ENCODE measurements at places on chromosomes 5 and 9.

GRCh38 chr5:170479484-170479883 lies 24.3 kb upstream of the KCNIP1 start:
- no peak for ATAC-seq

DNA sequence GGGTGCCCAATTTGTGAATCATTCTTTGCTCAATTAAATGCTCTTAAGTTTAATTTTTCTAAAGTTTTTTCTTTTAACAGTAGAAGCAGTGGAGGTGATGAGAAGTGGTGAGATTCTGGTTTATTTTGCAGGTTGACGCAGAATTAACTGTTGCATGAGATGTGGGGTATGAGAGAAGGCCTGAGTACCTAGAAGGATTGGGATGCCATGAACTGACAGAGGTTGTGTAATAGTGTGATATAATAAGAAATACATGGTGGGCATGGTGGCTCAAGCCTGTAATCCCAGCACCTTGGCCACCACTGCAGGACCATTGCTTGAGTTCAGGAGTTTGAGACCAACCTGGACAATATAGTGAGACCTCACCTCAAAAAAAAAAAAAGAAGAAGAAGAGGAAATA lies 8.4 kb upstream of the SH3TC2 start:
- ATAC-seq = no peak

- no peak for ATAC-seq
These were observed 125.5 kb downstream of the GABRB2 start for GRCh38 chr5:161421067-161421466.

DNA sequence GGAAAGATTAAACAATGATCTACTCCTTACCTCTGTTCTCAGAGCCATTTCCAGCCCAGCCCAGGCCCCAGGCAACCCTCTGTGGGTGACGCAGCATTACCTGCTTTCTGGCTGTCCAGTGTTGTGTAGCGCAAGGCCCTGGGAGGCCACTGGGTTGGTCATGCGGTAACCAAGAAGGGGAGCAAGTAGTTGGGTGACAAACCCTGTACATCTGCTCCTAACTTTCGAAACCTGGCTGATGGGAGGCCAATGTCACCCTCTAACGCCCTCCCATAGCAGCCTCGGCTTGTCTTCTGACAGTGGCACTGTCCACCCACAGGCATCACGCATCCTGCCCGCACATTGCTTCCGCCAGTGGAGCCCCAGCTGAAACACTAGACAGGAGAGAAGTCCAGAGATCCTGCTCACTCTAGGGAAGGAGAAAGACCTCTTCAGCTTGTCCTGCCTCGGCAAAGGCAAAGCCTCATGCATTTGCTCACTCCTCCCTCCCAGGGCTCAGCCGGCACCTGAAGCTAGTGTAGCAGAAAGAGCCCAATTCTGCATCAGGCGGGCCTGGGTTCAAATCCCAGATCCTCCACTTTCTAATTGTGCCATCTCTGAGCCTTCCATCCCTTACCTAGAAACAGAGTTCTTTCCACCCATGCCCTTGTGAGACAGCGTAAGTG lies 94.6 kb downstream of the ADAMTS2 start:
- ATAC-seq = no peak

DNA sequence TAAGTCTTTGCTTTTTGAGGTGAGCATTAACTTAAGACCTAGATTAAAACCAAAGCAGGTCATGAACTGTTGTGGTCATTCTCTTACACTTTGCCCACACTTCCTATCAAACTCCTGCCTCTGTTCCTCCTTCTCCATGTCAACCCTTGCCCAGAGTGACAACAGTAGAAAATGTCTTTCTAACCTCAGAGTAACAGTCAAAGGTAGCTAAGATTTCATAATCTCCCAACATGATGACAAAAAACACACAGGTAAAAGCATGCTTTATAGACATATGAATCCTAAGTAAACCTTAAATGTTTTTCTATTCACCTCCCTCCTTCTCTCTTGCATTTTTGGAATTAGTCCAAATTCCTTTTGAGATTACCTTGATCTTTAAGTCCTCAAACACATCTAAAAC lies 422.3 kb downstream of the SPATA31D1 start:
- no peak for ATAC-seq

DNA sequence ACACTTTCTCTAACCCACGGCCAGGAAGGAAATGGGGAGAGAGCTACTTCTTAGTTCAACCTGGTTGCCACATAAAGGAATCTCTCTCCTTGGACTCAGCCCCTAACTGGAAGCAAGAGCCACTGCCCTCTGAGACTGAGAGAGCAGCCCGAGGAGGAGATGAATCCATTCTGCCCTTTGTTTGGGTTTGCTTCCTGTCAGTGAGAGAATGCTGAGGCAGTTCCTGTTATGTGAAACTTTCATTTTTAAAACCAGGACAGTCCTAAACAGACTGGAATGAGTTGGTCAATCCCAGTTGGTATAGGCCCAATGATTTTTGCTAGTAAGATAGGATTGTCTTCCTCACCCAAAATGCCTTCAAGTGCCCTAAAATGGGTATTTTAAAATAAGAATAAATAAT lies 205.1 kb downstream of the NTRK2 start:
- ATAC-seq = peak; percentile 47

DNA sequence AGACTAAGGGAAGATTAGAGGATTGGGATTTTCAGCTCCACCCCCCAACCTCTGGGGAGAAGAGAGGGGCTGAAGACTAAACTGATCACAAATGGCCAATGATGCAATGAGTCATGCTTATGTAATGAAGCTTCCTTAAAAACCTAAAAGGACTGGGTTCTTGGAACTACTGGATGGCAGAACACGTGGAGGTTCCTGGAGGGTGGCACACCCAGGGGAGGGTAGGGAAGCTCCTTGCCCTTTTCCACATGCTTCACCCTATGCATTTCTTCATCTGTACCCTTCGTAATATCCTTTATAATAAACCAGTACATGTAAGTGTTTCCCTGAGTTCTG lies 48.6 kb downstream of the ARHGEF28 start:
- ATAC-seq = no peak

DNA sequence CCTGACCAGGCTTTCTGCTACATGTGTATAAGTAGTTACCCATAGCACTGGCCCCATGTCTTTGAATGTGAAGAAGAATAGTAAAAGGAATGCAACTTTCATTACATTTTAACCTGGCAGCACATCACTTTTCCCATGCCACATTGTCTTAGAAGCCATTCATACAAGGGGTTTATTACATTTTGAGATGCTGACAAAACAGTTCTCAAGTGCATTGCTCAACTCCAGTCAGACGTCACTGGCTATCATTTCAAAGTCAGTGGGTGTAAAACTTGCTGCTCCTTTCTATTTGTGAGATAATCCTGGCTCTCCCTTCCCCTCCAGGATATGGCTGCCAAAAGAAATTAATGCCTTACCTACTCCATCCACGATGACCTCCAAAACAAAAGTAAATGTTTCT lies 97.0 kb upstream of the VCAN start:
- no peak for ATAC-seq

DNA sequence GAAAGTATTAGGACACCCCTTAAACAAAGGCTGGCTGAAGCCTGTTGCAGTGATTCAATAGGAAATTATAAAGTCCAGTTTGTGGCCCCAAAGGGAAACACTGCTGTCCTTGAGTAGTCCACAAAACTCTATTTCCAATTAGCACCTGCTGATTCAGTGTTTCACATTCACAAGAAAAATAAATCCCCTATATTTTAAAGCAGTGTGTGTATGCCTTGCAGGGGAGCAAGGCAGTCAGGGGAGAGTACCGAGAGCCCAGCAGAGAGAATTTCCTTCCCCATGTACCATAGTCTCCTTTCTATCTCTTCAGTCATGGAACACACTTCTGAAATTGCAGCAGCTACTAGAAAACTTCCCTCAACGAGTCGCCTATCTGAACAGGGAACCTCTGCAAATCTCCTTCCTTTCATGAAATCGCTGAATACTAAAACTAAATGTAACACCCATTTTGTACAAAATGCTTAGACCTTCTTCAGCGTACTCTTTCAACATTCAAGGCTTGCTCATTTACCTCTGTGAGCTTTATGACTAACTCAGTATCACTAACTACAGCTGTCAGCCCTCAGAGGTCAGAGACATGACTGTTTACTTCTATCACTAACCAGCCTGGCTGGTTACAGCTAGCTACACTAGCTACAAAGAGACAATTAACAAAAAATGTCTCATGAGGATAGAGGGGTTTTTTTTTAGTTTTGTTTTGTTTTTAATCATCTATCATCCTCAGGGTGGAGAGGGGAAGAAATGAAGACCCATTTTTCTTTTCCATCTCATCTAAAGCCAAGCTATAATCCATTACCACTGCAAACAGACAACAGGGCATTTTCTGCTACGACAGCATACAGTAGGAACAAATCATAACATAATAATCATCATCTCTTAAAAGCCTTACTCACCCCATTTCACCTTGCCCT lies 188.7 kb downstream of the EBF1 start:
- ATAC-seq = no peak

- no peak for ATAC-seq
These were observed 145.9 kb downstream of the DROSHA start for GRCh38 chr5:31385774-31386537.

DNA sequence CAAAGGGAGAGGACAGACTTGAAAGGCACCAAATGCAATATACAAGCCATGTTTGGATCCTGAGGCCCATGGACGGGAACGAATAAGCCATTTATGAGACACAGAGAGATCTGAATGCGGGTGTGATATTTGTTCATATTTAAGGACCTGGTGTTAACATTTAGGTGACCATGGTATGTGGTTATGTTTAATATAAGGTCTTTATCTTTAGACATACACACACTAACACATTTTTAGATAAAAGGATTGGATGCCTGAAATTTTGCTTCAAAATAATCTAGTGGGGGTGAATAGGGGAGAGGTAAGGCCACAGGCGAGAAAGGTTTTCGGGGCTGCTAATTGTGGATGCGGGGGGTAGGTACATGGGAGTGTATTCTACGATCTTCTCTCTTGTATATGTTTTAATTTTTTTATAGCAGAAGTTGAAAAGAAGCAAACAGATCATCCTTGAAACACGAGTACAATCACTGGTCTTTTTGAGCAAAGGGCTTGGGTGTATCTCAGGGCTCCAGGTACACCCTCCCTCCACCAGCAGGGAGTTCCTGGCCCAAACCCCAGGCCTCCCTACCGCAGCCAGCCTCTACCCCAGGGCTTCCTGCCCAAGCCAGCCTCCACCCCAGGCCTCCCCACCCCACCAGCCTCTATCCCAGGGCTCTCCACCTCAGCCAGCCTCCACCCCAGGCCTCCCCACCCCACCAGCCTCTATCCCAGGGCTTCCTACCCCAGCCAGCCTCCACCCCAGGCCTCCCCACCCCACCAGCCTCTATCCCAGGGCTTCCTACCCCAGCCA lies 12.2 kb downstream of the AKNA start:
- no peak for ATAC-seq

DNA sequence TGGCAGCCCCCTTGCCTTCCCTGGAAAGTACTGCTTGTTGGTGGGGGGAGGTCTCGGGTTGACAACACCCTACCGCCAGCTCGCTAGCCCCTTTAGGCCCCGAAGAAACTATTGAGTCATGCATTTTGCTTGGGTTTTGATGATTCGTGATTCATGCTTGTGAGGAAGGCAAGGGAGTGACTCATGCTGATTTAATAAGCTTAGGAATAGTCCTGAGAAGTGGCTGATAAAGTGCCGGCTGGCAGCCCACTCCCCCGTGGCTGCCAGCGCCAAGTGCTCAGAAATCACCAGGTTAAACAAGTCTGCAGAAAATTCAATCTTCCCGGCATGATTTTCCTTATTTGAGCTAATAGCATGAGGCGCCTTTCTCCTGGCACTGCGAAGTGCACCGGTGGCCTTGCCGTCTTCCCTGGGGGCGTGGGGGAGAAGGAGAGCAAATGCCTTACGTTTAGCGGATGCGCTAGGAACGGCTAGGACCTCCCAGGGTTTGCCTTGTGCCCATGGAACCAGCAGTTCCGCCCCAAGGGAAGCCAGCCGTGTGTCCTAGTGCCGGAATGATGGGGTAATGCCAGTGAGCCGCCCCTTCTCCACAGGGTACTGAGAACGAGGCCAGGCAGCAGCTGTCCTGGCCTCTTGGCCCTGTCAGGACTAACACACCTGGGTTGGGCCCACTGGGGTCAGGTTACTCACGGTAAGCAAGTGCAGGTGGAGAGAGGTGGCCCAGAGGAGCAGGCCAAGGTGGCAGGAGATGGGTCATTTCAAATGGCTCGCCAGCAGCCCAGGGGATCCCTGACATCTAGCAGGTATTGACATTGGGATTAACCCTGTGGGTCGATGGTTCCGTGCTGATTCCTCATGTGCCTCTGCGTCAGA lies 151.9 kb downstream of the MACROH2A1 start:
- peak; percentile 88 for ATAC-seq

DNA sequence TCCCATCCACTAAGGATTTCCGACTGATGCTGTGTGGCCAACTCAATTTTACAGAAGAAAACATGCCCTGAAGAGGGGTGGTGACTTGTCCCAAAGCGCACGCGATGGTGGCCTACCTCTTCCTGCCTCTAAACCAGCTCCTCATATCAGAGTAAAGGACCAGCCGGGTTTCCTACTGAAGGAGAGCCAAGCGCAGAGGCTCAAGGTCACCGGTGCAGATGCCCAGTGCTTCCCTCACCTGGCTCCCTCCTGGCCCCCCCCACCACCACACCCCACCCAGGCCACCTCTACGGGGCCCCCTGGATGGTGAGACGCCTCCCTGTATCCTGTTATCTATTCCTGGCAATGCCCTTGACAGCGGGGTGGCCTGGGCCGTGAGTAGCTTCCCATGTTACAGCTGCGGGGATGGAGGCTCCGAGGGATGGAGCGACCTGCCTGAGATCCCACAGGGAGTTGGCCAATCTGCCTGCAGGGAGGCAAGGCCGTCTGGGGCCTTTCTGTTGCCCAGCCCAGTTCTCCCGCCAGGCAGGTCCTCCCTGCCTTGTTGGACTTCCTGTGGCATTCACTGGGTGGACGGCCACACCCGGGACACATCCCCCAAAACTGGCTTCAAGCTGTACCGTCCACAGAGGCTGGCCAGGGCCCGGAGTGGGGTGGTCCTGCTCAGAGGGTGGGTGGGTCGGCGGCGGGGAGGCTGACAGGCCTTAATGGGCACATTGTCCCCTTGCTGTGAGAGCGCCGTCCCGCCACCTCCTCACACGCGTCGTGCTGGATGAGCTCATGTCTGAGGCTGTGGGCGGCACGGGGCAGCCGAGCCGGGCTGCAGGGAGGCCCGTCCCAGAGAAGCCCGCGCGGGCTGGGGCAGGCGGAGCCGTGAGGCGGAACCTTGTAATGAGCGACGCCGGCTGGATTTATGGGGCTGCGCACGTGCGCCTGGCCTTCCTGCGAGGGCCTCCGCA lies 72.5 kb downstream of the MACROH2A1 start:
- ATAC-seq = peak; percentile 53

All from motor neuron (in vitro differentiated cells).